ENCODE measurements at places on chromosomes 12 and 14.

DNA sequence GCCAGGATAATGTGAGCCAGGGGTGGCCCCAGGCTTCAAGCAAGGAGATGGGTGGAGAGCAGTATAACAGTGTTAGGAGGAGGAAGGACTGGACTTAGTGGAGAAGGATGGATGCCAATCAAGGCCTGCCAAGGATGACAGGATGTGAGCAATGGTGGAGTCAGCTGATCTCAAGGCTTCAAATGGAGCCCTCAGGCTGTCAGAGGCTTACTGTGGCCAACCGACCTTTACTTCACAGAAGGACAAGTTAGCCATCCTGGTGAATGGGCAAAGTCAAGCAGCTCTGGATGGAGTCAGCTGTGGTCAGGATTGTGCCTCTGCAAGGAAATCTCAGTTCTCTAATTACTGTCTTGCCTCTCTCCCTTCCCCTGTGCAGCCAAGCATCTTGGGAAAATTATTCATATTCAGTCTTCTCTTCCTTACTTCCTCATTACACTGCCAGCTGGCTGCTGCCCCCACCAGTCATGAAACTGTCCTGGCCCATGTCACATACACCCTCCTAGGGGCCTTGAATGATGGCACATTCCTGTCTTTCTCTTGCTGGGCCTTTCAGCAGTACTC lies 7.6 kb upstream of the STAT6 start:
- no peak for DNase-seq

DNA sequence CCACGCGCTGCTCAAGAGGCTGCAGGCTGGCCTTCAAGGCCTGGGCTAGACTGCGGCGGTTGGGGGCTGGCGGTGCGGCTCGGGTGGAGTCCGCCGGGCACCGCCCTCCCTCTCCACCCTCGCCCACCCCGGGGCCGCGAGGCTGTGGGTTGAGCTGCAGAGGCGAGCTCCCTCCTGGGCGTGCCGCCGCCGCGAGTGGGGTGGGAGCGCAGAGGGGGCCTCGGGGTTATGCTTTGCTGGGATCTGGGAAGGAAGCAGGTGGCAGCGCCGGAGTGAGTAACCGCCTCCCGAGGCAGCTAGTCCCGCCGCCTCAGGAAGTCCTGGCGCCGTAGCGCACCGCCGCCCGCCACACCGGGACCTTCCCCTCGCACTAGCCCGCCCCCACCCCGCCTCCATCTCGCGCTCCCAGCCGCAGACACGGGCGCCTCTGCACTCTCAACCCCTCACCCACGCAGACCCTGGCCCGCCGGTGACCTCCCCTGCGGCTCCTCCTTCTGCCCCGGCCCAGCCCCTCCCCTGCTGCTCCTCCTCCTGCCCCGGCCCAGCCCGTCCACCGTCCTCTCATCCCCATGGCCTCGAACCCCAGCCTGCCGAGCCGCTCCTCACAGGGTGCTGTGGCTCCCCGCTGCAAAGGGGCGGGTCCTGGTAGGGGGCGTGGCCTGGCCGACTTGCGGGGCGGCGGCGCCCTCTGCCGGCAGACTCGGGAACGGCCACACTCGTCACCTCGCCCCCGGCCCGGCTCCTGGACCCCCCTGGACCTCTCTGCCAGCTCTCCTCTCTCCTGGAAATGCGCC lies 16.6 kb downstream of the TAMALIN start:
- DNase-seq: peak; percentile 91

GRCh38 chr14:99181804-99182520 lies 90.0 kb downstream of the BCL11B start:
- DNase-seq: no peak

GRCh38 chr12:51729331-51729730 lies 119.2 kb downstream of the FIGNL2 start:
- no peak for DNase-seq

DNA sequence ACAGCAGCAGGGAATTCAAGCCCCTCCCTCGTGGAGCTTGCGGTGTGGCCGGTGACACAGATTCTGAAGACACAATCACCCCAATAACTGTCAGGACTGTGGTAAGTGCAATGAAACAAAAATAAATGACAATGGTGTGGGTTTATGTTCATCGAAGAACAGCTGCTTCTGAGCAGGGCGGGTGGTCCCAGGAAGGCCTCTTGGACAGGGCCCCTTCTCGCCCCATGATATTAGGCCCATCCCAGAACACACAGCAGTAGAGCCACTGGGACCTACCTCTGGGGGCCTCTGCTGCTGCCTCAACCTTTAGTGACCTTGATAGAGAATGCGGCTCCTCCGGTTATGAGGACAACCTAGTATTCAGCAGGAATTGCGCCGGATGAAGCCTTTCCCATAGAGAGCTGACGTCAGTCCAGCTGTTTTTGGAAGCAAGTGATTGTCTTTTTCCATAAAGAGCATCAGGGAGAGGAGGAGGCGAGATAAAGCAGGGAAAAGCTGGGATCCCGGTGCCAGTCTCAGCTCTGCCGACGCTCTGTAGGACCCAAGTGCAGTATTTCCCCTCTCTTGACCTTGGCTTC lies 84.1 kb upstream of the BCL11B start:
- no peak for DNase-seq

GRCh38 chr12:62860501-62861411 lies 74.2 kb downstream of the PPM1H start:
- DNase-seq: no peak

GRCh38 chr14:91229743-91230200 lies 14.7 kb downstream of the GPR68 start:
- DNase-seq: peak; percentile 70

DNA sequence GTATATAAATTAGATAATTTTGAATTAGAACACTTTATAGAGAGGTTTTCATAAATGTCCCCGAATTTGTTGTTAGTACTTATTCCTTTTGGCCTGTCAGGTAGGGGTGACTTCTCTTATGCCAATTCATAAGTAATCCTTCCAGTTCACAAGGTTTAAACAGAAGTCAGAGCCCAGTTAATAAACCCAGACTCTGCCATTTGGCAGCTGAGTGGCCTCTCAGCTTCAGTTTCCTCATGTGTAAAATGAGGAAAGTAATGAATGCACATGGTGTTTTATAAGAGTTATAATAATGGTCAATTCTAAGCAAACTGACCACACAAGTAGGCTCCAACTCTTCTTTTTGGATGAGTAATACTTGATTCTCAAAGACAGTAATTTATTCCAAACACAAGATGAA lies 10.3 kb downstream of the MTERF2 start:
- no peak for DNase-seq

DNA sequence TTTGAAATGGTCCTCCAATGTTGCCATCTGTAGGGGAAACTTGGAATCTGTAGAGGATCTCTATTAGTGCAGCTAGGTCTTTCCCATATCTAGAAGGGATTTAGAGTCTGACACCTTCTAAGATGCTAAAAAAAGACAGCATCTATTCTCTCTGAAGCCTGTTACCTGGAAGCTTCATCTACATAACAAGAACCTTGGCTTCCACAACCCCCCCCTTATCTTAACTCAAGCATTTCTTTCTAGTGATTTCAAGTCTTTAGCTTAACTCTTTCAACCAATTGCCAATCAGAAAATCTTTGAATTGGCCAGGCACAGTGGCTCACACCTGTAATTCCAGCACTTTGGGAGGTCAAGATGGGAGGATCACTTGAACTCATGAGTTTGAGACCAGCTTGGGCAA lies 543.3 kb downstream of the TRHDE start:
- no peak for DNase-seq

- no peak for DNase-seq
These were observed 109.4 kb downstream of the DACT1 start for GRCh38 chr14:58747181-58747580.

GRCh38 chr12:66755727-66756395 lies 77.0 kb upstream of the GRIP1 start:
- DNase-seq: no peak

DNA sequence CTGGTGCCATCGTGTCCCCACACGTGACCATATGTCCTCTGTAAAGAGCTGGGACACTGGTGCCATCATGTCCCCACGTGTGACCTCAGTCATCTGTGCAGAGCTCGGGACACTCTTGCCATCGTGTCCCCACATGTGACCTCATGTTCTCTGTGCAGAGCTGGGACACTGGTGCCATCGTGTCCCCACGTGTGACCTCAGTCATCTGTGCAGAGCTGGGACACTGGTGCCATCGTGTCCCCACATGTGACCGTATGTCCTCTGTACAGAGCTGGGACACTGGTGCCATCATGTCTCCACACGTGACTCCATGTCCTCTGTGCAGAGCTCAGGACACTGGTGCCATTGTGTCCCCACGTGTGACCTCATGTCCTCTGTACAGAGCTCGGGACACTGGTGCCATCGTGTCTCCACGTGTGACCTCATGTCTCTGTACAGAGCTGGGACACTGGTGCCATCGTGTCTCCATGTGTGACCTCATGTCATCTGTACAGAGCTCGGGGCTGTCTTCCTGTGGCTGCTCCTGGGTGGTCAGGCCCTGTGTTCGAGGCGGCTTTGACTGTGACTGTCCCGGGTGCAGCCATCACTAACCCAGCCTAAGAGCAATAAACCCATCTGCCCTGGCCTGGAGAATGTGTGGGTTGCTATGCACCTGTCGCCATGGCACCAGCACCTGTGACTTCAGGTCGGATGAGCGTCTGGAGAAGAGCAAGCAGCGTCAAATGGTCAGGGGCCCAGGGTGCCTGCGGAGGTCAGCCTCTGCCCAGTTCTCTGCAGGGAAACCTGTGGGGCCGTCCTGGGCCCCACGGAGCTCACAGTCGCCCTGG lies 334.4 kb downstream of the ADGRD1 start:
- DNase-seq: no peak

DNA sequence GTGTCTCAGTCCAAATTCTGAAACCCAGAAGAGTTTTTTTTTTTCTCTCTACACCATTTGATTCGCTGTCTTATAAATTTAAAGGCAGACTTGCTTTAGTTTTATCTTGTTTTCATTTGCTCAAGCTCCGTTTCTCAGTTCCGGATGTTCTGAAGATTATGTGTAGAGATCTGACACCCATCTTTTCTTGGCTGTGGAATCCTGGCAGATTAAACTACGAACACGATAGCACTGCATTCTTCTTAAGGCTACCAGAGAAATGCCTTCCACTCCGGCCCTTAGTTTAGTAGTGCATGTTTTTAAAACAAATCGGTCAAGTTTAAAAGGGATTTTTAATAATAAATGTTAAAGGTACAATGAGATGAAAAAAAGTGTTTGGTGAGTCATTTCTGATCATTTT lies 106.4 kb downstream of the LMO3 start:
- DNase-seq: no peak

DNA sequence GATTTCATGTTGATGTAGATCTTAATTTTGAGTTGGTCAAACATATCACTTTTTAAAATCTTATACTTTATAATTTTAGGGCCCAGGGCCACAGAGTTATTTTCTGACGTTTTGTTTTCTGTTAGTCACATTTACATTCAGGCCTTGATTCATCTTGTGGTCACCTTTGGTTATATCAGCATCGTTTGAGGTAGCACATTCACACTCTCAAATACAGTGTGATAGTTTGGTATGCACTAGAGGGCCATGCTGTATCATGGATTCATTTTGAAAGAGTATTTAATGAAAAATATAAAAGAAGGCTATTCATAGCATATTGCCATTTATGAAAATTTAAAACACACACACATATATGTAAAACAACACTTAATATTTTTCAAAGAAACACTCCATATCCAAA lies 274.6 kb downstream of the RAD51B start:
- no peak for DNase-seq

DNA sequence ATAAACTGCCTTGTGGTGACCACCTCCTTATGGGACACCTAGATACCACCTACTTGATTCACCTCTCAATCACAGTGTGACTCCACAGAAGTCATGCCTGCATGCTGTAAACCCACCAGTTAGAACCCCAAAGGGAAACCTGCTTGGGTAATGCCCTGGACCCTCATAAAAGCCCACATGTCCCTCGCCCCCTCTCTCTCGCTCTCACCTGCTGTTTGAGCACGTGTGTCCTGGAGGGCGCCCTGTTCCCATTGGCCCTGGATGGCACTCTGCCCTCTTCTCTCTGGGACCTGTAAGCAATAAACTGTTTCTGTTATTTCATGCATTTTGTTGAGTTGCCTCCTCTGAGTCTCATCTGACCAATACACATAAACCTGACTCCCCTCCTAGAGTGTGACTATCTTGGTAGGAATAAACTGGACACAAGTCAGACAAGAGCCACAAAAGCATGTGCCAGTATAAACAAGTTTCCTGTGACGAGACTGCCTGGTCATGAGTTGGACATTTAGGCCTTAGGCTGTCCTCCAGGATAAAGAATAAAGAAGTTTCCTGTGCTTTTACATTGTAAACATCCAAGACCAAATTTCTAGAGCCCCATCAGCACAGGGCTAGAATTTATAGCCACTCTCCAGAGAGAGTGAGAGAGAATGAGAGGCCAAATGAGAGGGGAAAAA lies 8.6 kb downstream of the IFI27L2 start:
- no peak for DNase-seq

- DNase-seq: no peak
These were observed 803.7 kb downstream of the DIO2 start for GRCh38 chr14:79407572-79407971.

DNA sequence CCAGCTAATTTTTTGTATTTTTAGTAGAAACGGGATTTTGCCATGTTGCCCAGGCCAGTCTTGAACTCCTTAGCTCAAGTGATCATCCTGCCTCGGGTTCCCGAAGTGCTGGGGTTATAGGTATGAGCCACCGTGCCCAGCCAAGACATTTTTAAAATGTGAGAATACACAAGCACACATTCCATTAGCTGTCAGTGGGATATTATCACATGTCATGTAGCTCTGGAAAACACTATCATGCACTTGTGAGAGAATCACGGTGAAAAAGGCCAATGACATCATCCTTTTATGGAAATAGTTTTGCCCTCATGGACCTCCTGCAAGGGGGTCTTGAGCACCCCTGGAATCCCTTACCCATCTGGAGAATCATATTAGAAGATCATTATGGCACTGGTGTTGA lies 28.3 kb downstream of the ERC1 start:
- DNase-seq: no peak

GRCh38 chr14:104885973-104886689 lies 21.1 kb downstream of the CEP170B start:
- DNase-seq: no peak

GRCh38 chr12:106974511-106974910 lies 12.4 kb downstream of the MTERF2 start:
- no peak for DNase-seq

DNA sequence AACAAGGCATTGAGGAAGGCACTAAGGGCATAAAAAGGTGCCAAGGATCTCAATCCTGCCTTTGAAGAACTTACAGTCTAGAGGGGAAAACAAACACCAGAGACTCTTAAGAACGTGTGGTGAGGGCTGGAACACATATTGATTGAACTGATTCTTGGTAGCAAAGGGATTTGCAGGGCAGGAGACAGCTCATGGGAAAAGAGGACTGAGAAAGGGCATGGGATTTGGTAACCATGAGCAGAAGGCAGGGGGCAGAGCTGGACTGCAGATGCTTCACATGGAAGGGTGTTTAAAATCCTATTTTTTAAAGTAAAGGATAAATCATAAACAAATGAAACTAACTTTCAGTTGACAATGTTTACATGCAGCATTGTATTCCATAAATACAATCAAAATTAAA lies 203.1 kb downstream of the ITPR2 start:
- DNase-seq: no peak

GRCh38 chr12:32198555-32198954 lies 91.9 kb downstream of the BICD1 start:
- no peak for DNase-seq

- no peak for DNase-seq
These were observed 23.2 kb downstream of the NGDN start for GRCh38 chr14:23492618-23493272.

- no peak for DNase-seq
These were observed 9.3 kb upstream of the PTHLH start for GRCh38 chr12:27981874-27982273.

All from activated gamma-delta T cell treated with Interleukin-2 at 50 U/mL for 16 hours (primary cell).